Stimulated activated CD8-positive, alpha-beta memory T cell treated with anti-CD3 and anti-CD28 coated beads, Interleukin-12 subunit alpha, Interleukin-12 subunit beta, amount 100 ng/mL, for 1 hour (primary cell): ENCODE measurements at places on chromosomes 2 and 18.

GRCh38 chr2:114083717-114084387 lies 194.0 kb downstream of the ACTR3 start:
- no peak for DNase-seq

GRCh38 chr2:128374001-128374710 lies 55.5 kb upstream of the HS6ST1 start:
- no peak for DNase-seq

- no peak for DNase-seq
Measured at GRCh38 chr2:230262246-230262645, 36.7 kb downstream of the SP140 start.

DNA sequence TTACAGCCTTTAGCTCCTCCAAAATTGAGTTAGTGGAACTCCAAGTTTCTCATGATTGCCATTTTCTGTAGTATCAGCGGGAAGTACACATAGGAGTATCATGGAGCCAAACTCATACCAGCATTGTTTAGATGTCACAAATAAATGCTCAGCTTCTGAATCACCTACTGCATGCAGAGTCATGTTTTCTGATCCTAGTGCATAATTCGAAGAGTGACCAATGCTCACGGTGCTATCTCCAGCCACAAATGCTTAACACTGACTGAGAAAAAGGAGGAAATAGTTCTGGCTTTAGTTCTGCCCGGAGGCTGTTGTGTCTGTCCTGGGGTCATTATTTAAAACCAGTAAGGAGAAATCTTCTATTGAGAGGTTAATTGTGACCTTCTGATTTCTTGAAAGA lies 45.4 kb upstream of the LRATD1 start:
- no peak for DNase-seq

GRCh38 chr2:3122525-3122924 lies 255.1 kb downstream of the EIPR1 start:
- DNase-seq: no peak

- no peak for DNase-seq
Measured at GRCh38 chr2:46041434-46041833, 255.8 kb upstream of the EPAS1 start.

DNA sequence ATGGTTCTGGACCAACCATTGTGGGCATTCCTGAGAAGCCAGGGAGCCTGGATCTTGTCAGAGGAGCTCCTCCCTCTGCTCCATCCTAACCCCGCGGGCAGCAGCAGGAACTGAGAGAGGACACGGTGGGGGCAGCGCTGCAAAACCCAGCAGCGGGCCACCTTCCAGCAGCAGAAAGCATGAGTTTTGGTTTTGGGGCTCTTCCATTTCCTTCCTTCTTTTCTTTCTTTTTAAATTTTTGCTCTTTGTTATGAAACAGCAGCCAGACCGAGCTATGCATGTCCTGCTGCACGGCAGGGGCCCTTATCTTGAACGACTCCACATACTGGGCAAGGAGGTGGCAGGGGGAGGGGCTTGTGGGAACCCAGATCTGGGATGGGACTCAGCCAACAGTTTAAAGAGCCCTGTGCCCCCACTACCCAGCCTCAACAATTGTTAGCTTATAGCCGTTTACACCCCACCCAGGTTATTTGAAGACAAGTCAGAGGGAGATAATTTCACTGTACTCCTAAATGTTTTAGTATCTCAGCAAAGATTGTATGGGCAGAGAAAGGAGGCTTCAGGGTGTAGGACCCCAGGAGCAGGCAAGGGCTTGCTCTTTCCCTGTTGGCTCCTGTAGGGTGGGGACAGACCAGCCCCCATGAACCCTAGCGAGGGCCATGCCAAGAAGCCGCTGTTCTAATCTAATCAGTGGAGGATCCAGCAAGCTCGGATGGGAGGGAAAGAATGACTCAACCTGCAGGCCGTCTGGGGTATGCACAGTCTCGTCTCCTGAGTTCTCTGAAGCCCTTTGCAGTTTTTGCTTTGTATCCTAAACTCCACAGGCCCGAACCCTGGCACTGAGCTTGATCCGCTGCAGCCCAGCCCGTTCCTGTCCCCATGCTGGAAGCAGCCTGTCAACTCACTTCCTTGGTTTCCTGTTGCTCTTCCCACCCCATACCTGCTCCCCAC lies 75.3 kb downstream of the LRRFIP1 start:
- no peak for DNase-seq

- DNase-seq: no peak
Measured at GRCh38 chr2:39484620-39485495, 47.8 kb upstream of the MAP4K3 start.

- DNase-seq: no peak
Measured at GRCh38 chr2:65276609-65277008, 49.0 kb downstream of the ACTR2 start.

- no peak for DNase-seq
Measured at GRCh38 chr2:28325567-28326468, 66.8 kb upstream of the FOSL2 start.

- DNase-seq: no peak
Measured at GRCh38 chr2:167550448-167550847, 662.2 kb downstream of the XIRP2 start.

GRCh38 chr18:10591896-10592295 lies 66.1 kb downstream of the NAPG start:
- DNase-seq: no peak

DNA sequence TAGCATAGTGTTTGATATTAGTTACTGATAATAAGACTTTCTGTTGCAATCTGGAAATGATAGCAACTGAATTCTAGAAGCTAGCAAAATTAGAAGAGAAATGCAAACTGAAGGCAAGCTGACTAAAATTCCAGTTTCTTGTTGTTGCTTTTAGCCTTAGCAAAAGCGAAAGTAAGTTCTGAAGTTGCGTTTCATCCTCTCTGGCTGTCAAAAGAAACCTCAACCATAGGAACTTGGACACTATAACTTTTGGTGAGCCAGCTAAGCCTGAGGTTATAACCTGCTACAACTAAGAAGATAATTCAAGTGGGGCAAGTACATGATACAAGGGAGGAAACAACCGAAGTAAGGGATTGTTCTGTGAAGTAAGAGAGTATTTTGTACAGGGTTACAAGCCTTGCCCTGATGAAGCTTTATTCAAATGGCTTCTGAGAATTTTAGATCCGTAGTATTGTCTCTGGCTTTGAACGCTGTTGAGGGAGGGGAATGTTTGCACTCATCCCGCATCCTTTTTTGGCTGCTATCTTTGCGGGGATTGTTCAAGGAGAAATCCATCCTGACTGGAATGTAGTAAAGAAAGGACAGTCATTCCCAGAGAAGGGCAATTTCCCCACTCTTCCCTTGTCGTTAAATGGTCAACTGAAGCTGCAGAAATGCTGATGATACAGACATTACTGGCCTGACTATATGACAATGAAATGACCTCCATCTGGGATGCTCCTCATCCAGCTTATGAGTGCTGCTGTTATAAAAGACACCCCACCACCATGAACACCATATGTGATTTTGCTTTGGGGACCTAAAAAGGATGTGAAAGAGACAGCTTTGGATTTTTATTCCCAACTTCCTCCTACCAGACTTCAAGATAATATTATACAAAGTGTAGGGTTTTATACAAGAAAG lies 7.0 kb upstream of the TMX3 start:
- DNase-seq: no peak

- no peak for DNase-seq
Measured at GRCh38 chr2:177579486-177580036, 187.0 kb downstream of the AGPS start.

GRCh38 chr18:73683409-73684238 lies 464.0 kb downstream of the FBXO15 start:
- no peak for DNase-seq

GRCh38 chr2:98295721-98296414 lies 50.4 kb upstream of the CNGA3 start:
- DNase-seq: no peak

- no peak for DNase-seq
Measured at GRCh38 chr18:76518123-76518859, 23.2 kb upstream of the ZNF516 start.

- DNase-seq: no peak
Measured at GRCh38 chr2:14632133-14632936, at the start of gene LRATD1. TSS of gene LRATD1 (plus strand) at chr2:14632717. CDS start at chr2:14633980, 1,263 bp downstream.

DNA sequence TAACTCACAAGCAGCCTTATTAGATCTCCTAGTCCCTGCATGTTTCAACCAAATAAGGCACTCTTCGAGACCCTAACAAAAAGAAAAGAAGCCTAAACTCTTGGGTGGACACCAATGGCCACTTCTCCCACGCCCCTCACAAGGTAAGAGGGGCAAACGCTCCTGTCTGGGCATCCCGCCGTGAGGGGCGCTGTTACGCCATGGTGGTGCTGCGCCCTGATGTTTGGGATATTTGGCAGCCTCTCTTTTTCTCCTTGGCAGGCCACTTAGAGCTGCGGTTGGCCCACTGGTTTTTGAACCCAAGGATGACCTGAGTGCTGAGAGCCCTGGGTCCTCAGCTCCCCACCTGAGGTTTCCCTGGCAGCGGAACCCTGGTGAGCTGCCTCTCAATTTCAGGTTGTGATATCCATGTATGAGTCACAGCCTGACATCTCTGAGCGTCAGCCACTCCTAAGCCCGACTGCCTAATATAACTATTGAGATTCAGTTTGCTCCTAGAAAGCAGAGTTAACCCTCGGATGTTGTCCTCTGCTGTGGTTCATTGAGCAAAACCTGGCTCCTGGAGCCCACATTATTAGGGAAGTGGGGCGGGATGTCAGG lies 103.3 kb downstream of the COL6A3 start:
- DNase-seq: no peak

GRCh38 chr2:47690132-47690531 lies 92.8 kb upstream of the MSH6 start:
- no peak for DNase-seq

DNA sequence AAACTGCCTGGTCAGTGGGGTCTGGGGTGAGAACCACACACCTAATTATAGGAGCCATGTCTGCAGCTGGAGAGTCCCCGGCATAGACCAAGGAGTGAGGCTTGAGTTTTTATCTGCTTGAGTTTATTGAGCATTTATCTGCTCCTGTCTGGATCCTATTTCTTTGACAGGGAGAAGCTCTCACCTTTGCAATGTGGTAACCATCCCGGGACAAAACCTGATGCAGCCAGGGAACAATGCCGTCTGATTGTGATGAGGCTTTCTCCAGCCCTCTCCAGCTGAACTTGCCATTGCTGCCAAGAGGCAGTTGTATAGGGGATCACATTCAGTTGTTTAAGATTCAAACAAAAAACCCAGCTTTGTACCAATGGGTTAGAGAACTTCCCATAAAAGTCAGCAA lies 324.4 kb downstream of the TSN start:
- DNase-seq: no peak

DNA sequence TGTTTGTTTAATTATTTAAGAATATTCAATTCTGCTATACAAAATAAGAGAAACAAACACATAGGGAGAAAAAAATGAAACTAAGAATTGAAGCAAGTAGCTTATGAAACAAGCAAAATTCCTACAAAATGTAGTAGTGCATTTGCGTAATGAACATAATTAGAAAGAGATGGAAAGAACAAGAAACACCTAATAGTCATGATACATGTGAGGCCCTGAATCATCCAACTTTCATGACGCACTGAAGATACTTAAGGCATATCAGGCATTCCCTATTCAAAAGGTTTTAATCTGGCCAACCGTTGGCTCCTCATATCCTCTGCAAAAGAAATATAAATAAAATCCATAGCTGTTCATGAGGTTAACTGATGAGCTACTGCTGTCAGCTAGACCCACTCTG lies 14.5 kb upstream of the NAB1 start:
- no peak for DNase-seq

GRCh38 chr2:181954538-181954883 lies 31.1 kb upstream of the PPP1R1C start:
- no peak for DNase-seq

- no peak for DNase-seq
Measured at GRCh38 chr2:177496921-177497320, 104.3 kb downstream of the AGPS start.

GRCh38 chr2:190875891-190876290 lies 4.7 kb upstream of the GLS start:
- DNase-seq: no peak

DNA sequence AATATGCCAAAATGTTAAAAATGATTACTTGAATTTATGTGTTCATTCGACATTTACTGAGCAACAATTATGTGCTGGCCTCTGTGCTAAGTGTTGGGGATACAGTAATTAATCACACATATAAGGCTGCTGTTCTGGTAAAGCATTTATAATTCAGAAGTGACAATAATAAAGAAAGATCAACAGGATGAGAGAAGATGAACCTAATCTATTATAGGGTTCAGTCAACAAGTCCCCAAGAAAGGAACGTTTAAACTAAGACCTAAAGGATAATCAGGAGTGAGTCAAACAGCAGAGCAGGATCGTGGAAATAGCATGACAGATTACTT lies 60.1 kb upstream of the COX7A2L start:
- DNase-seq: no peak

GRCh38 chr2:168889635-168890005 lies 610 bp downstream of the SPC25 start:
- DNase-seq: no peak

- DNase-seq: no peak
Measured at GRCh38 chr2:180842461-180842860, 137.9 kb upstream of the UBE2E3 start.

- no peak for DNase-seq
Measured at GRCh38 chr2:3778851-3779495, 75.6 kb downstream of the DCDC2C start.

DNA sequence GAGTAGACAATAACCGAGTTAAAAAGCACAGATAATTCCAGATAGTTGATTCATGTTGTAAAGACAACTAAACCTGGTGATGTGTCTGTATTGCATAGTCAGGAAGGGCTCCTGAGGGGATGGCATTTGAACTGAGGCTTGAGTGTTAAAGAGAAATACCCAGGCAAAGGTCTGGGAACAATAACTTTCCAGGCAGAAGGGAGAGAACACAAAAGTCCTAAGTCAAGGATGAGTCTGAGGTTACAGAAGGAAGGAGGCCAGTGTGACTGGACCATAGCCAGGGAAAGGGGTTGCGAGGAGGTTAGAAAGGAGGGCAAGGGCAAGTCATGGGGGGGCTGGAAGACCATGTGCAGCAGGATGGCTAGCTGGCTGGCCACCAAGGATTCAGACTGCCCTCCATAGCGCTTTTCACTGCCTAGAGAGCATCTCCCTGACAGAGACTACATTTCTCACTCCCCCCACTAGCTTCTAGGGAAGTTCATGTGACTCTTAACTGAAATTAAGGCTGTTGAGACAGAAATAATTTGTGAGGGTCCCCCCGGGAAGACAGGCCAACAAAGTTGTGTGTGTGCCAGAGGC lies 135.5 kb upstream of the CREB1 start:
- DNase-seq: no peak

DNA sequence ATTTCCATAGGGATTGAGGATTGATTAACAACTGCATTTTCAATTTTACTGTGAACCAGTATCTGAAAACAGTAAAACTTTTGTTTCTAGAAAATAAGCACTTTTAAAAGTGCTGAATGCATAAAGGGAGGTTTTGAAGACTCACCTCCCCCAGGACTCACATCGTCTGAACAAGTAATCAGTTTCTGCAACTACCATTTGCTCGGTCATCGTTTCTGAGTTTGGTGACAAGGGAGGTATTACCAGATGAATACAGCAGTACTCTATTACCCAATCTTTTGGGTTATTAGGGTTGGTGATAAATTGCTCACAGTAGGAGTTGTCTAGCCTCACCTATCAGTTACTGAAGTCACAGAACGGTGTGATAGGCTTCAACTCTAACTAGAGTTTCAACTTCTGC lies 234.5 kb upstream of the FN1 start:
- DNase-seq: no peak
